Activated T-cell treated with anti-CD3 and anti-CD28 coated beads, Interleukin-2, amount 50 U/mL, for 48 hours (primary cell): ENCODE measurements at places on chromosomes 16 and 17.
A peak's percentile ranks its signal among the peaks of the same experiment; 100 is the strongest.

DNA sequence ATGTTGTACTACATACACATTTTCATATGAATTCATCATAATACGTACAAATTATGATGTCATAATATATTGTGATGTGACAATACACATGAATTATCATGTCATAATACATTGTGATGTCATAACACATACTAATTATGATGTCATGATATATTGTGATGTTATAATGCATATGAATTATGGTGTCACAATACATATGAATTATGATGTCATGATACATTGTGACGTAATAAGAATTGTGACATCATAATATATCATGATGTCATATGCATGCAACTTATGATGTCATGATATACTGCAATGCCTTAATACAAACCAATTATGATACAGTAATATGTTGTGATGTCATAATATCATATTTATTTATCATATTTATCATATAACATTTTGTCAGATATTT lies 2074.3 kb downstream of the TP53TG3F start:
- DNase-seq = no peak

- peak; percentile 26 for DNase-seq
Measured at GRCh38 chr16:81994485-81994884, 16.8 kb downstream of the SDR42E1 start.

GRCh38 chr16:73023752-73024570 lies 24.0 kb downstream of the ZFHX3 start:
- no peak for DNase-seq

DNA sequence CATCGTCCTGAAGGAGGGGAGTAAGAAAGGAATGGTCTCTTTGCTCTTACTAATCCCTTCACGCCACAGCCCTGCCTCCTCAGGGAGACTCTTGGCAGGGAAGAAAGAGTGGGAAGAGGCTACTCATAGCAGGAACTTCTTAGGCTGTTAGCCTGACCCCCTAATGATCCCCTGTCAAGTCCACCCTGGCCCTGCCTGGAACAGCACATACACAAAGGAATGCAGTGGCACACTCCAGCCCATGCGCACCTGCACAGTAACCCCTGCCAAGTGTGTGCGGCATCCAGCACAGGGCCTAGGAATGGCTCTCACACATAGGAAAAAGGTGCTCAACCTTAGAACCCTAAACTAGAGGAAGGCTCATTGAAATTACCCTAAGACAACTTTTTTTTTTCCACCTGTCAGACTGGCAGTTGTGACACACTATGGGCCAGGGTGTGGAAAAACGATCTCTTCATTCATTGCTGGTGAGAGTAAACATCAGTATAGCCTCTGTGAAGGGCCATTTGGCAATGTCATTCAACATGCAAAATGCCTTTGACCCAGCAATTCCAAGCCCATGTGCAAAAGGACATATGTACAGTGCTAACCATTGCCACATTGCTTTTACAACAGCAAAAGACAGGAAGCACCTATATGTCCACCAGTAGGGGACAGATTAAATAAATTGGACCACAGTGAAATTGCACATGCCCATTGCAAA lies 50.1 kb downstream of the PIMREG start:
- no peak for DNase-seq

DNA sequence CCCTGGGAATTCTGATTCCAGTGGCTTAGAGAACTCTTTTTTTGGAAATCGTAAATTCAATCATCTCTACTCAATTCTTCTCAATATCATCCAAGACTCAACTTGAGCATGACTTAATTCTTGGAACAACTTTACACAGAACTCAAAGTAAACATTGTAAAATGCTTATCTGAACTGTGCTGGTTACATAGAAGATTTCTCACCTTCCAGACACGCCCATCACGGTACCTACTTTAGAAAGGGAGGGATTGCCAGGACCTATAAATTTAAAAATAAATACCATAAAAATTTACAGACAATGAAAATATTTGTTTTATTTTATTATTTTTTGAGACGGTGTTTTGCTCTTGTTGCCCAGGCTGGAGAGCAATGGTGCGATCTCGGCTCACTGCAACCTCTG lies 26.5 kb downstream of the MAP1LC3B start:
- no peak for DNase-seq

- no peak for DNase-seq
Measured at GRCh38 chr17:64687961-64688360, 25.9 kb upstream of the SMURF2 start.

DNA sequence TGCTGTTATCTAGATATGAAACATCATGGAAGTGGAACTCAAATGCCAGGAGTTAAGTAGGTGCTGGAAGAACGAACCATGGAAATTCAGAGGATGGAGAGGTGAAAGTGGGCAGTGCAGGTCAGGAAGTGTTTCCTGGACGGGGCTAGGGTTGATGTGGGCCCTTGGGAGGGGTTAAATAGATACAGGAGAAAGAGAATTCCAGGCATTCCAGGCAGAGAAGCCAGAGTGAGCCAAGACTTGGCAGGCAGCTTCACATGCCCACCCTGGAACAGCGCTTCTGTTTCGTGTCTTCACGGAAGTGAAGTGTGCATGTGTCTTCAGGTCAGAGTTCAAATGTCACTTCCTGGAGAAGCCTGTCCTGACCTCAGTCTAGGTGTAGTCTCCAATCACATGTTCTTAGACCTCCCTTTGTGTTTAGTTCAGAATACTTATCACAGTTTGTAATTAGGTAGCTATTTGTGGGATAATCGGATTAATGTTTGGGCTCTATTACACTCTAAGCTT lies 41.3 kb downstream of the GP2 start:
- DNase-seq = no peak

DNA sequence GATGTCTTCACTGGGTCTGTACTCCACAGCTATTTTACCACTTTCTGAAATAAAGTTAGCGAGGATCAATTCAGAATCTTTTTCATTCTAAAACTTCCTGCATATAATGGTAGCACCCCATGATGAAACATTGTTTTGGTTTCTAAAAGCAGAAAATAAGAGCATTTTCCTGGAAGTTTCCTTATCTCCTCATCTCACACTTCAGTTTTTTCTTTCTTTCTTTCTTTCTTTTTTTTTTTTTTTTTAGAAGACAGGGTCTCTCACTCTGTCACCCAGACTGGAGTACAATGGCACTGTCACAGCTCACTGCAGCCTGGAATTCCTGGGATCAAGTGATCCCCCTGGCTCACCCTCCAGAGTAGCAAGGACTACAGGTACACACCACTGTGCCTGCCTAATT lies 10.3 kb downstream of the RDM1 start:
- no peak for DNase-seq

GRCh38 chr17:59149841-59150511 lies 5.0 kb downstream of the SKA2 start:
- DNase-seq = no peak

DNA sequence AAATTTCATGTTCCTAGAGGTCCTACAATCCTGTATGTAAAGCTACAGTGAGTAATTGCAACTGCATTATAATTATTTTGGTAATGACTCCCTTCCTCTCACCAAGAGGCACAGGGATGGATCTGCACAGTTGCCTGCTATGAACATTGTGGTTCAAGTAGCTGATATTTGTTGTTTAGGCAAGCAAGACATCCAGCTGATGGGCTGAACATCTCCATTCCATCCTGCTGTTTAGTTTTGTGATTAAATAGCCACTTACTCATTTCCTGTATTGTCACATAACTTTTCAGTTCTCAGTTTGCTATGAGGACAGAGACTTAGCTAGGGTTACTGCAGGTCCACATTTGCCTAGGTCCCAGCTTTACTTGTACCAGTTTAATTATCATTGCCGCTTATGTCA lies 181.2 kb upstream of the TBX2 start:
- no peak for DNase-seq

- DNase-seq = no peak
Measured at GRCh38 chr17:38425031-38425430, 3.2 kb upstream of the ARHGAP23 start.

DNA sequence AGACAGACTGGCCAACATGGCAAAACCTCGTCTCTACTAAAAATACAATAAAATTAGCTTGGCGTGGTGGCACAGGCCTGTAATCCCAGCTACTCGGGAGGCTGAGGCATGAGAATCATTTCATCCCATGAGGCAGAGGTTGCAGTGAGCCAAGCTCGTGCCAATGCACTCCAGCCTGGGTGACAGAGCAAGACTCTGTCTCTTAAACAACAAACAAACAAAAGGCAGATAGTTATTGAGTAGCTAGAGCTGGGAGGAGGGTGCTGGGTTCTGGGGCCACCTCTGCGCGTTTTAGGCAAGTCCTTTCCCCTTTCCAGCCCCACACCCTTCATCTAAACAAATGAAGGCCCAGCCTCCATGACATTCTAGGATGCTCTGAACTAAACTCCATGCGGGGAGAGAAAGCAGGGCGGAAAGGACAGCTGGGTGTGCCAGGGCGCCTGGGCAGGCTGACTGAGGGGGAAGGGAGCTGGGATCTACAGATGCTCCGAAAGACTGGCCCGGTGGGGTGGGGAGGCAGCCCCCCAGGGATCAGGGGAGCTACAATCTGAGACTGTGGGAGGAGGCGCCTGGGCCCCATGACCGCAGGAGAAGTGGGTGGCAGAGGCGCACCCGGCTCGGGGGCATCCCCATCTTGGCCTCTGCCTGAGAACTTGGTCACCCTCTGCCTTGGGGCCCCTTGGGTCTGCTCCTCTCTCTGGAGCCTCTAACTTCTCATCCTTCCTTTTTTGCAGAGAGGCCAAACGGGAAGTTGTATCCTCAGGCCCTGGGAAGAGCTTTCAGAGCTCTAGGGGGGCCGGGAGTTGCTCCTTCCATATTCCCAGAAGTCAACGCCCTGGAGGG lies 910 bp downstream of the ITGAL start:
- peak; percentile 86 for DNase-seq

- DNase-seq = no peak
Measured at GRCh38 chr17:61648587-61648986, 57.6 kb upstream of the NACA2 start.
